ENCODE measurements at places on chromosomes 6 and 20.

DNA sequence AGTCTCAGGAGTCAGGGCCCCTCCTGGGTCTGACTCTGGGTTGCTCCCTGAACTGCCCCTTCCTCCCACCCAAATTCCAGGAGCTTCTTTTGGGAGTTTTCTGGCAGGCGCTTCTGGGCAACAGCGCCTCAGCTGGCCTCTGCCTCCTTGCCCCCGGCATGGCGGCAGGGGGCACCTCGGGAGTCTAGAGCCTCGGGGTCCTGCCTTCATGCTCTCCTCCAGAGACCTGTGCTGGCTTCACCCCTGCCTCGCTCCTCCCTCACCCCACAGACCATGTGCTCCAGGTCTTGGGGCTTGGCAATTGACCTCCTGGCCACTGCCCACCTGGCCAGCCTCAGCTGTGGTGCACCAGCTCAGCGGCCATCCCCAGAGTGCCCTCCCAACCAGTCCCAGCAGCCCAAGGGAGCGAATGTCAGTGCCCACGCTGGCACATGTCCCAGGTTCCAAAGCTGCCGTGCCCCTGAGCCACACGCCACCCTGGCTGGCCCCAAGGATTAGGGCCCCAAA lies 43.4 kb downstream of the SRC start:
- no peak for DNase-seq

GRCh38 chr6:79813143-79813850 lies 134.1 kb downstream of the ELOVL4 start:
- no peak for DNase-seq

DNA sequence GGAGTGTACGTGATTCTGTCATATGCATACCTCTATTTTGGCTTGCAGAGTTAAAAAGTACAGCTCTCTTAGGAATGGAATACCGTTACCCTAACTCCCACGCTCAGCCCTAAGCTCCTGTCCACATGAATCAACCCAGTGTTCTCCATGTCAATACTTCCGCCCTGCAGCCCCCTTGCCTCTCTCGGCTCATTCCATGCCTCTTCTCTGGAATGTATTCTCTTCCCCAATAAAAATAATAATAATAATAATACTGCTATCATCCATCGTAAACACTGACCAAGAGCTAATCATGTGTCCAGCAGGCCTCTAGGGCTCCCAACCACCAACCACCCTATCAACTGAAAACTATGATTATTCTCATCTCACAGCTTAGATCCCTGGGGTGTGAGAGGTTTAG lies 100.6 kb downstream of the PREX1 start:
- DNase-seq, result no peak

- no peak for DNase-seq
Observed at GRCh38 chr6:37125774-37126492, 44.0 kb upstream of the PIM1 start.

GRCh38 chr6:75550544-75551167 lies 51.0 kb upstream of the SENP6 start:
- DNase-seq, result no peak

GRCh38 chr6:106608080-106608668 lies 21.1 kb downstream of the RTN4IP1 start:
- DNase-seq, result no peak

- DNase-seq, result no peak
Observed at GRCh38 chr20:10646886-10647420, 26.8 kb downstream of the JAG1 start.

GRCh38 chr20:43584448-43585136 lies 6.1 kb upstream of the IFT52 start:
- DNase-seq, result no peak

DNA sequence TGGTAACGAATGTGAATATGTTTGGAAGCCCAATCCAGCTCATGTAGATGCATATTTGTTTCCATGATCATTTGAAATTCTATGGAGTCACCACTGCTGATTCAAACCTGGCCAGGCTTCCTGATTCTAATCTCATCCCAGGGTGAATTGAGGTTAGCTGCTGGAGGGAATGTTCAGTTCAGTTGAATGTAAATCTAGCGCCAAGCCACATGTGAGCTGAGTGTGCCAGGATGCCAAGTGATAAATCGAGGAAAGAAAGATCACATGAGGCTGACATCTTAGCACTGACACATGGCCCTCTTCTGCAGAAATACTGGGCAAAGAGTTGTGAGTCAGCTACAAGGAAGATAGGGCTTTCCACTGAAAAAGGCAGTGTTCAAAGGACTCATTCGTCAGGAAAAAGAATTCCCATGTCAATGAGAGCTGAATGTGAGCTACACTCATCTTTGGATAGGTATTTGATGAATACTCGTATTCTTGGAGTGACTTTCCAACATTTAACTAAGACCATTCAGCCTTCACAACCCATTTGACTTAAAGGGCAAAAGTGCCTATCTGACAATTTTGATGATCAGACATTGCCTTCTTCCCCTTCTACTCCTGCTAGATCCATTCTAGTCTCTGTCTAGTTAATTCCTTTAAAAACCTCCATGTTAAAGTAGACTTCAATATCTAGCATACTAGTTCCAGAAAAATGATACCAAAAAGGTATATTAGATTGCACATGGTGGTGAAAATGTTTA lies 172.1 kb downstream of the MTFR2 start:
- DNase-seq, result no peak

DNA sequence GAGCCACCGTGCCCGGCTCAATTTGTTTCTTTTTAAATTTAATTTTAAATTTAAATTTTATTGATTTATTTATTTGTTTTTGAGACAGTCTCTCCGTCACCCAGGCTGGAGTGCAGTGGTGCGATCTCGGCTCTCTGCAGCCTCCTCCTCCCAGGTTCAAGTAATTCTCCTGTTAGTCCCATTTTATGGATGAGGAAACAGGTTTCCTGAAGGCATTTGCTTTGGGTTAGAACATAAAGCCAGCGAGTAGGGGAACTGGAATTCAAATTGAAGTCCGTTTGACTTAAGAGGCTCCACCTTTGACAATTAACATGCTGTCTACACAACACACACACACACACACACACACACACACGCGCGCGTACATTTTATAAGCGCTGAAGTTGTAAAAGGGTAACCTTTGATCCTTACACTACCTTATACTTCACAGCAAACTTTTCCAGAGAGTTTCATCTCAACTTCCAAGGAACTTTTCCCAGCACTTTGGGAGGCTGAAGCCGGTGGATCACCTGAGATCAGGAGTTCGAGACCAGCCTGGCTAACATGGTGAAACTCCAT lies 232.0 kb downstream of the BCAS1 start:
- DNase-seq, result no peak

DNA sequence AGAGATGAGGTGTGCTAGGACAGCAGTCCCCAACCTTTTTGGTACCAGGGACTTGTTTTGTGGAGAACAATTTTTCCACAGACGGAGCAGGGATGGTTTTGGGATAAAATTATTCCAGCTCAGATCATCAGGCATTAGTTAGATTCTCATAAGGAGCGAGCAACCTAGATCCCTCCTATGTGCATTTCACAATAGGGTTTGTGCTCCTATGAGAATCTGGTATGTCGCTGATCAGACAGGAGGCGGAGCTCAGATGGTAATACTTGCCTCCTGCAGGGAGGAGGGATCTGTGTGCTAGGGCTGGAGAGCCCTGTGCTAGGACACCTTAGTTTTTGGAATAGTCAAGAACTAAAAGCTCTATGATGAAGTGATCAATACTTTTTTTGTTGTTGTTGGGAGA lies 2.5 kb downstream of the SMIM13 start:
- DNase-seq, result no peak

- DNase-seq, result no peak
Observed at GRCh38 chr20:48941467-48941866, 20.0 kb downstream of the ARFGEF2 start.

GRCh38 chr20:62984666-62985443 lies 21.9 kb downstream of the BHLHE23 start:
- no peak for DNase-seq

GRCh38 chr6:145561095-145562072 lies 173.9 kb downstream of the EPM2A start:
- DNase-seq, result no peak

DNA sequence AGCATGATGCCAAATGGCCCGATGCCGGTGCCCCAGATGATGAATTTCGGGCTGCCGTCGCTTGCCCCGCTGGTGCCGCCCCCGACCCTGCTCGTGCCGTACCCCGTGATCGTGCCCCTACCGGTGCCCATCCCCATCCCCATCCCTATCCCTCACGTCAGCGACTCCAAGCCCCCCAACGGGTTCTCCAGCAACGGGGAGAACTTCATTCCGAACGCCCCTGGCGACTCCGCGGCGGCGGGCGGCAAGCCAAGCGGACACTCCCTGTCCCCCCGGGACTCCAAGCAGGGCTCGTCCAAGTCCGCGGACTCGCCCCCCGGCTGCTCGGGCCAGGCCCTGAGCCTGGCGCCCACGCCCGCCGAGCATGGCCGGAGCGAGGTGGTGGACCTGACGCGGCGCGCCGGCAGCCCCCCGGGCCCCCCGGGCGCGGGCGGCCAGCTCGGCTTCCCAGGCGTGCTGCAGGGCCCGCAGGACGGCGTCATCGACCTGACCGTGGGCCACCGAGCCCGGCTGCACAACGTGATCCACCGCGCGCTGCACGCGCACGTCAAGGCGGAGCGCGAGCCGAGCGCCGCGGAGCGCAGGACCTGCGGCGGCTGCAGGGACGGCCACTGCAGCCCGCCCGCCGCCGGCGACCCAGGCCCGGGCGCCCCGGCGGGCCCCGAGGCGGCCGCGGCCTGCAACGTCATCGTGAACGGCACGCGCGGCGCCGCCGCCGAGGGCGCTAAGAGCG lies 144.6 kb downstream of the SOBP start:
- DNase-seq, result no peak

- no peak for DNase-seq
Observed at GRCh38 chr20:23084845-23085365, 1.2 kb downstream of the CD93 start.

DNA sequence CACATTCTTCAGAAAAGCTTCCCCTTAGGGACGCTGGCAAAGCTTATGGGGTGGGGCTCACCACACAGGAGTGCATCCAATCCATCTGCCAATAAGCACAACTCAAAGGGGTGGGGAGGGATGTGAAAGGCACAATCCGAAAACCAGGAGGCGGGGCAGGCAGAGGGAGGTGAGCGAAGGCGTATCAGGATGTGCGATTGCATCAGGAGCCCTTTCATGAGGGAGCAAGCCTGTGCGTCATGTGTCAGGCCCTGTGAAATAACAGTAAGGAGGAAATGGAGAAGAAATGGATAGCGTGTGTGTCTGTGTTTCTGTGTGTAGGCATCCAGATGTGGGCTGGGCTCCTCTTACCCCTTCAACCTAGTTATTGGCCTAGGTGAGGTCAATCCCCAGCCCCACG lies 382.4 kb upstream of the CDH4 start:
- DNase-seq, result no peak

DNA sequence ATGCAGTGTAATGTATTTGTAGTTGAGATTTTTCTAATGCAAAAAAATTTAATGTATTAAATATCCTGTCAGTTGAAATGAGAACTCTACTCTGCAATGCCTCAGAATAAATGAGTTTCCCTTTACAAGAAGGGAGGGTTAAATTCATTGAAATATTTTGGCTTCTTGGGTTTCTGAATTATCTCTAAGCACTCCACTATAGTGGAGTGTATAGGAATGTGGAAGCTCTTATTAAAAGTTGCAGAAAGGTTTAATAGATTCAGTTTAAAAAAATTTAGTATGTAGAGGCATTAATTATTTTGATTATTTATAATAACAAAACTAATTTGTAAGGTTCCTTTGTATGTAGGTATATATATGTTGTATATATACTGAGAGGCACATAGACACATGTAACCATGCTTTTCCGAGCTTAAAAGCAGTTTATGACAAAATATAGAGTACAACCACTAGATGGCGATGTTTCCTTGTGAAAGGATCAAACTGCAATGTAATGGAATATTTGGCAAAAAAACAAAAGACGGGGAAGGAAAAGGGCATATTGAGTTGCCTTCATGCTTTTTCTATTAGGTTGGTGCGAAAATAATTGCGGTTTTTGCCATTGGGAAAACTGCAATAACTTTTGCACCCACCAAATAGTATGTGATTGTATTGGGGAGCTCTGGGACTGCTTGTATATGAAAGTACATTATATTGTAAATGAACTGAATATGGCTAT lies 144.2 kb downstream of the MYO6 start:
- no peak for DNase-seq

- DNase-seq, result no peak
Observed at GRCh38 chr6:135880066-135880972, 28.8 kb downstream of the PDE7B start.

GRCh38 chr6:83592770-83593394 lies 80.5 kb downstream of the PRSS35 start:
- no peak for DNase-seq

DNA sequence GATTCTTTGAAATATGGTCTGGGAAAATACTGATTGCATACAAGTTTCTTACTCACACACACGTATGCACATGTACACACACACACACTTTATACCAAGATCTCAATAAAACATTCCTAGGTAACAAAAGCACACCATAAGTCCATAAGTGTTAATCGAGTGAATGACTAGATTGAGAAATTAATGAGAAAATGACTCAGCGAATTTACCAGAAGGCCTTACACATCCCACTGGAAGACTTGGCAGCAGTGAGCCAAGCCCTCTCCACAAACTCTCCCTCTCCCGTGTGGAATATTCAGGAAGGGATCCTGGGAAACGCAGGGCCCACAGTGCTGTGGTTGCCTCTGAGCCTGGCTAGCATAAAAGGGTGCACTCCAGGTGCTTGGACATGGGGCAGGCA lies 227.2 kb downstream of the LY86 start:
- no peak for DNase-seq

GRCh38 chr20:60906555-60906954 lies 345.5 kb upstream of the CDH4 start:
- DNase-seq, result no peak

DNA sequence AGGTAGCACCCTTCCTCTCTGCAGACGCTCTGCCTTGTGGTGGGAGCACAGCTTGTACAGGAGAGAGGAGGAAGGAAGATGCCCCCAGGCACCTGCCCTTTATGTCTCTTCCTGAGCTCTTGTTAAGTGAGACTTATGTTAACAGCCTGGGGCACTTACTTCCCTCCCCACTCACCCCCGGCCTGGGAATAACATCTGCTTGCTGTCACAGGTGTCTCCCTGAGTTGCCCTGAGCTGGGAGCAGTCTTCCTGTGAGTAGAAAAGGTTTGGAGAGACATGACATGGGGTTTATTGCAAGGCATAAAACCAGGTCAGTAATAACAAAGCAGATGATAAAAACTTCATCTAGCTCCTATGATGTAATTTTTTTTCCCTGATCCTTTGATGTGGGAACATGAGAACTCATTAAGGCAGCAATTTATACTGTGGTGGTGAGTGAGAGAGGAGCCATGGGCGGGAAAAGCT lies 1.9 kb downstream of the SSTR4 start:
- DNase-seq, result no peak

- no peak for DNase-seq
Observed at GRCh38 chr6:154996841-154997311, 1.8 kb downstream of the TIAM2 start.

- no peak for DNase-seq
Observed at GRCh38 chr6:131831392-131831791, 23.6 kb downstream of the ENPP1 start.

DNA sequence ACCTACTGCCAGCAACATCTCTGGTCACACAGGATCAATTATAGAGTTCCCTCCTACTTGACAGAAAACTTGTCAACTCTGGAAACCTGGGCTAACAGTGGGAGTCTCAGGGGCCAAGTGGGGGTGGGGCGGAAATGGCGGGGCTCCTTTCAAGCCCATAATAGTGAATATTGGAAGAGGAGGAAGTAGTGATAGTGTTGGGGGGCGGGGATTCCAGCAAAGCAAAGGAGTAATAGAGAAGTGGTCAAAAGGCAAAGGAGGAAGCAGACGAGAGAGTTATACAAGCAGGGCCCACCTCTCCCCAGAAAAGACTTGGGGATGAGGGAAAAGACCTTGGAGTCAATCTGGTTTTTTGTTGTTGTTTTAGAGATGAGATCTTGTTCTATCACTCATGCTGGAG lies 2.1 kb downstream of the DEF6 start:
- DNase-seq, result no peak

- DNase-seq, result no peak
Observed at GRCh38 chr6:109714166-109714565, 23.1 kb downstream of the FIG4 start.

Data from liver (tissue), 10 donors.